Spinal cord (tissue), 10 donors: ENCODE measurements at places on chromosomes 4 and X. TPM values are rescaled to one million over a fixed set of nuclear protein-coding genes. Genes with fewer than 3 reads are reported as not detected.
A peak's percentile ranks its signal among the peaks of the same experiment; 100 is the strongest.

PNMA6A gene
- polyA plus RNA-seq = 47.1 TPM

GSX2 gene
- 0.17 TPM for polyA plus RNA-seq

SERTM2 gene
- 2.0 TPM for polyA plus RNA-seq

SEPTIN6 gene
- polyA plus RNA-seq = 73.7 TPM

ZNF630 gene
- 4.8 TPM for polyA plus RNA-seq

DNA sequence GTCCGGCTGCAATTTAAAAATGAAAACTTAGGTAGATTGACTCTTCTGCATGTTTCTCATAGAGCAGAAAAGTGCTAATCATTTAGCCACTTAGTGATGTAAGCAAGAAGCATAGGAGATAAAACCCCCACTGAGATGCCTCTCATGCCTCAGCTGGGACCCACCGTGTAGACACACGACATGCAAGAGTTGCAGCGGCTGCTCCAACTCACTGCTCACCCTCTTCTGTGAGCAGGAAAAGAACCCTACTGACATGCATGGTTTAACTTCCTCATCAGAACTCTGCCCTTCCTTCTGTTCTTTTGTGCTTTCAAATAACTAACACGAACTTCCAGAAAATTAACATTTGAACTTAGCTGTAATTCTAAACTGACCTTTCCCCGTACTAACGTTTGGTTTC lies 41.0 kb downstream of the MAP7D3 start:
- no peak overlapping the region for H3K4me3 ChIP-seq
- H3K36me3 ChIP-seq = peaks cover 33% of the 10 kb centered on the region
- peaks cover 4% of the 10 kb centered on the region for H3K27me3 ChIP-seq
- no peak overlapping the region for H3K27ac ChIP-seq
- peaks cover 16% of the 10 kb centered on the region for H3K4me1 ChIP-seq

GRCh38 chrX:153612413-153612812 lies 13.5 kb upstream of the CCNQ start:
- no peak overlapping the region for H3K4me3 ChIP-seq
- H3K36me3 ChIP-seq = no peaks in the 10 kb centered on the region
- H3K27ac ChIP-seq = no peak overlapping the region
- DNase-seq = no peak
- peaks cover 19% of the 10 kb centered on the region for H3K4me1 ChIP-seq

- H3K36me3 ChIP-seq = no peaks in the 10 kb centered on the region
- H3K27me3 ChIP-seq = no peaks in the 10 kb centered on the region
- no peak overlapping the region for H3K27ac ChIP-seq
- no peak overlapping the region for H3K4me3 ChIP-seq
Observed at GRCh38 chr4:146762016-146762415, 123.3 kb downstream of the POU4F2 start.

GRCh38 chr4:53647547-53647946 lies 56.3 kb upstream of the LNX1 start:
- H3K4me1 ChIP-seq = no peaks in the 10 kb centered on the region
- H3K27me3 ChIP-seq = peaks cover 2% of the 10 kb centered on the region
- H3K27ac ChIP-seq = no peak overlapping the region

GRCh38 chrX:124263743-124264142 lies 68.7 kb upstream of the TEX13D start:
- no peak for DNase-seq
- no peaks in the 10 kb centered on the region for H3K36me3 ChIP-seq
- no peaks in the 10 kb centered on the region for H3K4me1 ChIP-seq
- H3K4me3 ChIP-seq = no peak overlapping the region

DNA sequence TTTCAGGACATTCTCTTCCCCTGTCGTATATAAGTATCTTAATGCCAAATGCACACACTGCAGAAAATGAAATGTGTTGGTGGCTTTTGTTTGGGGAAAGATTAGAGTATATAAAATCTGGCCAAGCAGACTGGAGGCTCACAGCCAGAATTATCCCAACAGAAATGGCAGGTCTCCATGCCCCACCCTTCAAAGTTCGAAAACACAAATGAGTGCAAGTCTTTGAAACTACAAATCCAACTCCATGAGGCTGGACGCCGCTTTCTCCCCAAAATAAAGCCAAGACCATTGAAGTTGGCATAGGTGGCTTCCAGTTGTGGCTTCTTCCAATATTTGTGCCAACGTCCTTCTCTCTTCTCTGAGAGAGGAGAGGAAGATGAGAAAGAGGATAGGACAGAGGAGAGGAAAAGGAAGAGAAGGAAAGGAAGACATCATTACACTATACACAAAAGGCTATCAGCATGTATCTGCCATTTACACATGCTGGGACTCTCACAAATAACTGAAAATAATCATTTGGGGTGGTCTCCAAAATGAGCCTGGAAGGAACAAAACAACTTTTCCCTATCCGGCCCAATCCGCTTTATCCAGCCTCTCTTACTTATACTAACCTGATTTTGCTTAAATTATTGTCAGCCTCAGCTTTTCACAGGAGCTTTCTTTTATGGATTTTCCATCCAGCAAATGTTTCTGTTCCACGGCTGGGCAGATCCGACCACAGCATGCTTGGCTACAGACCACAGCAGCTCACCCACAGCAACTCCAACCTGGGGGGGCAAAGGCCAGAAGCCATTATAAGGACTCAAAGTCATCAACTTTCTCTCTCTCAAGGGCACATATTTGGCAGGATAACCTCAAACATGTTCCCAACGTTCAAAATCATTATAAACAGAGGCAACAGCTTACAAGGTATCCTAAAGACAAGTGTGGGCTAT lies 71.7 kb downstream of the APBB2 start:
- H3K27ac ChIP-seq = no peak overlapping the region
- H3K4me1 ChIP-seq = peaks cover 28% of the 10 kb centered on the region
- no peaks in the 10 kb centered on the region for H3K27me3 ChIP-seq
- peaks cover 2% of the 10 kb centered on the region for H3K36me3 ChIP-seq
- no peak overlapping the region for H3K4me3 ChIP-seq

DNA sequence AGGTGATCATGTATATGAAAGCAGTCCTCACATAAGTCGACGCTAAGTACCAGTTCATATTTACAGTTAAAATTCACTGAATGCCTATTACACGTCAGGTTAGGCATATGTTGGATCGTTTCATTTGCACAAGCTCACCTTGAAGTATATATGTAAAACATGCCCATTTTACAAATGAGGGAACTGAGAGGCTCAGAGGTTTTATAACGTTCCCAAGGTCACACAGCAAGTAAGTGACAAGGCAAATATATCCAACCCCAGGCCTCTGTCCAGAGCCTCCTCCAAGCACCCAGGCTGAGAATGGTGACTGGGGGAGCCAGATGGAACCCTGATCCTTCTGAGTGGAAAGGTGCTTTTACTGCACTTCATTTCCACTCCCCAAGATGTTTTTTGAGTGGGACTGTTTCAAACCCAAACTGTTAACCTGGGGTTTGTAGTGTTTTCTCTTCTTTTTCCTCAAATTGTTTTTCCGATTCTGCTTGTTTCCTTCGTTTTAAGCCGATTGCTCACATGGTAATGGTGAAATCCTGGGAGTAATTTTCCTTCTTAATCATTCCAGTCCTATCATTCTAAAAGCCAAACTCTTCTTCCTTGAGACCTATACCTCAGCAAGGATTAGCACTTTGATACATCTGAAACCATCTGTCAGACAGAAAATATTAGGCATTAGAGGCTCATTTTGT lies 791 bp downstream of the SMIM20 start:
- H3K36me3 ChIP-seq = peaks cover 2% of the 10 kb centered on the region
- DNase-seq = no peak
- H3K27ac ChIP-seq = peak overlapping the region; percentile 89
- H3K4me1 ChIP-seq = peaks cover 26% of the 10 kb centered on the region
- no peaks in the 10 kb centered on the region for H3K27me3 ChIP-seq

- H3K36me3 ChIP-seq = no peaks in the 10 kb centered on the region
- H3K27ac ChIP-seq = peak overlapping the region; percentile 27
- no peak overlapping the region for H3K4me3 ChIP-seq
Observed at GRCh38 chr4:56871371-56871866, 36.3 kb upstream of the REST start.

DNA sequence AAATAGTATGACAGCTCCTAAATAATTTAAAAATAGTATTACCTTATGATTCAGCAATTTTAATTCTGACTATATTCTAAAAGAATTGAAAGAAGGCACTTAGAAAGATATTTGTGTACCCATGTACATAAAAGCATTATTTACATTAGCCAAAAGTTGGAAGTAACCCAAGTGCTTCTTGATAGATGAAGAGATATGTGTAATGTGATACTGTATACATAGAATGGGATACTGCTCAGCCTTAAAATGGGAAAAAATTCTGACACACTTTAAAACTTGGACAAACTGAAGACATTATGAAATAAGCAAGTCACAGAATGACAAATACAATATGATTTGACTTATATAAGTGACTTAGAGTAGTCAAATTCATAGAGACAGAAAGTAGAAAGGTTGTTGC lies 112.2 kb downstream of the IDS start:
- H3K4me3 ChIP-seq = no peak overlapping the region
- no peaks in the 10 kb centered on the region for H3K4me1 ChIP-seq

DNA sequence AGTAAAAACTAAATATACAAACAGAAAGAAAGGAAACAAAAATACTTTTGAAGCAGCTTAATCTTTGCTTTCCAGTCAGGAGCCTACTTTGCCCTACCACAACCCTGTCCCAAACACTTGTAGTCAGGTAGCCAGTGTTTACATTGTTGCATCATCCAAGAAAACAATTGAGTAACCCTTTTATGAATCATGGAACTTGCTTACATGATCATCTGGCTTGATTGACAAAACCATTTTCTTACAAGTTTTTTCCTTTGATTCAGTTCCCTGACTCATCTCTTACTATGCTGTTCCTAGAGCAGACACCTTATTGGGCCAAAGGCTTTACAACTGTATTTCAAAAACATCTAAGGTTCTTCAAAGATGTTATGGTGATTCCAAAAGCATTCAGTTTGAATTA lies 740.1 kb downstream of the KLHL13 start:
- no peaks in the 10 kb centered on the region for H3K27me3 ChIP-seq
- DNase-seq = no peak
- no peaks in the 10 kb centered on the region for H3K4me1 ChIP-seq
- H3K36me3 ChIP-seq = no peaks in the 10 kb centered on the region
- no peak overlapping the region for H3K4me3 ChIP-seq
- H3K27ac ChIP-seq = no peak overlapping the region

DNA sequence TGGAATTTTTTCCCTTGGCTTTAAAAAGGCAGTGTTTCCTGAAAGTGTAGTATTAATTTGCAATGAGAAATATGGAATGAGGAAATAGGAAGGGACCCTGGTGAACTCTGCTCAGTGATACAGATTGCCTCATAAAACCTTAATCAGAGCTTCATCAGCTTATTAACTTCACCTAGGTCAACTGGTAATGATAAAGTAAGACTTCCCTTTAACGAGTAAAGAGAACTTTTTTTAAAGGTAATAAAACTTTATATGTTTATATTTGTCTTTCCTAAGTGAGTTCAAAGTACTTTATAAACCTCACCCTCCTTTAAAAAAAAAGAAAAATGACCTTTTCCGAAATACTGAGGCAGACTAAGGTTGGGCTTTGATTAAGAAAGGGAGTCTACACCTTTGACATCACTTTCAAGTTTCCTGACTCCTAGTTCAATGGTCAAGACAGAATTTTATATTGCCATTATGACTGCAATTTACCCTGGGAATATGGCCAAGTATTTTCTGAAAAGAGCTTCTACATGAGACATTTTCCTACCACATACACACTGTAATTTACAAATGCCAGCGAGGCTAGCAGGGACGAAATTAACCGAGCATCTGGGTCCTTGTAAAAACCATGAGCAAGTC lies 706.3 kb upstream of the TENM3 start:
- H3K27ac ChIP-seq = peak overlapping the region; percentile 48
- DNase-seq = no peak
- H3K27me3 ChIP-seq = no peaks in the 10 kb centered on the region
- no peaks in the 10 kb centered on the region for H3K36me3 ChIP-seq
- no peaks in the 10 kb centered on the region for H3K4me1 ChIP-seq

- no peak for DNase-seq
- H3K27me3 ChIP-seq = no peaks in the 10 kb centered on the region
- H3K36me3 ChIP-seq = peaks cover 3% of the 10 kb centered on the region
Observed at GRCh38 chr4:184439856-184440594, 34.3 kb downstream of the IRF2 start.
